ENCODE measurements at places on chromosomes 3 and 15.

- DNase-seq: no peak
Measured at GRCh38 chr3:126501054-126501453, 16.5 kb downstream of the UROC1 start.

- no peak for DNase-seq
Measured at GRCh38 chr3:155350571-155350970, 57.1 kb upstream of the STRIT1 start.

GRCh38 chr3:53721187-53722119 lies 124.8 kb downstream of the CHDH start:
- no peak for DNase-seq

DNA sequence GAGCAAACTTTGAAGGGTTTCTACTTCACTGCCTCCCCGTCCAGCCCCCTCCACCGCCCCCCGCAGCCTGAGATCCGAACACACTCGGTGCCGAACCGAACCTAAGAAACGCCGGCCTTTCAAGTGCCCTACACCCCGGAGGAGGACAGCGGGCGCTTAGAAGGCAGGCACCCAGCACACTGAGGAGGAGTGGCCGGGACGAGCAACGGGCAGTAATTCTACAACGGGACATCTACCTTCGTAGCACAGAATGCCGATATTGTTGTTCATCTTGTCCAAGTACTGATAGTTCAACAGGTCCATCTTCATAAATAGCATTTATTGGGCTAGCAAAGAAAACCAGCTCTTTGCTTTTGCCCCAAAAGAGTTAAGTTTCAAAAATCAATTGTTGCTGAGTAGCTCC lies 513 bp downstream of the VGLL4 start:
- no peak for DNase-seq

DNA sequence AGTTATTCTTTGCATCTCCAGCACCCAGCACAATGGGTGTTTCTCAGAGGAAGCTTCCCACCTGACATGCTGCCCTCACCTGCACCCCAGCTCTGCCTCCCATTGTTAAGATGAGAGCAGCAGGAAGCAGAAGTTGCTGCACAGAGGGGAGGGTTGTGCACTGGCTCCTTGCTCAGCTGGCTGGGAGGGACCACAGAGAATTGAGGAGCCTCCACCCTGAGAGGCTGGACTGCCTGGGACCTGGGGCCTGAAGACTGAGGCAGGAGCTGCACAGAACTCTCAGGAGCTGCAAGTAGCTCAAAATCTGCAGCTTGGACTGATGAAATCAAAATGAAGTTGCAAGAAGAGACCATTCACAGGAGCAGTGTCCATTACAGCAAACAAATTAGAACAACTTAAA lies 222.3 kb upstream of the LINGO1 start:
- DNase-seq: no peak

- DNase-seq: no peak
Measured at GRCh38 chr3:100993309-100993708, at the start of gene ABI3BP. Gene ABI3BP (minus strand): TSS chr3:100993421. CDS start chr3:100993384, 37 bp downstream.

DNA sequence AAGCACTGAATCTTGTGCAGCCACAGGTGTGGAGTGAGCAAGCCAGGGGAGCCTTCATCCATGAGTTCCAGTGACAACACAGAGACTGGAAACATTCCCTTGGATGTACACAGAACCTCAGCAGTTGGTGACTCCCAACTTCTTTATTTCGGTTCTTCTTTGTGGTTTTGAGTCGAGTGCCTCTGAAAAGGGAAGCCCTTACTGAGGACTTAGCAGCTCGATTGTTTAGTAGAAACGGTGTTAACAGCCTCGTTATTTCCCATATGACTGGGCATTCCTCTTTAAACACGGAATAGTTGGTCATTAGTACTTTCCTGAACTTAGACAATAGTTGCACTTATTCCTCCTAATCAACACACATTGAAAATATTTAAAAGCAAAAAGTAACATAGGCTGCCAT lies 7.7 kb downstream of the SLCO3A1 start:
- no peak for DNase-seq

DNA sequence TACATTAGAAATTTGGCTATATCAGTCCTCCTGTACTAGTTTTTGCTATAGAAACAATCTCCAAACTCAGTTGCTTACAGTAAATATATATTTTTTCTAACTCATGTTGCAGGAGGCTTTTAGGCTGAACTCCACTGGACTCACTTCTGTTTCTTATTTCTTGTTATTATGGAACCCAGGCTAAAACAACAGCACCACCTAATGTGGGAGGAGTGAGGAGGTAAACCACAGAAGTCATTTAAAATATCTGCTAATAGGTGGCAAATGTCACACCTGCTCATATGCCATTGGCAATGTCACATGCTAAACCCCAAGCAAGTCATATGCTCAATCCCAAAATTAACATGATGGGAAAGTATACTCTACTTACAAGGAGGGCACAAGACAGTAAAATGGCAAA lies 462.2 kb downstream of the PLOD2 start:
- DNase-seq: no peak

GRCh38 chr3:191382661-191383060 lies 52.3 kb upstream of the UTS2B start:
- DNase-seq: no peak

- no peak for DNase-seq
Measured at GRCh38 chr3:151228666-151229040, 25.6 kb upstream of the GPR171 start.

- DNase-seq: no peak
Measured at GRCh38 chr3:189099505-189100290, 72.1 kb upstream of the TPRG1 start.

- DNase-seq: no peak
Measured at GRCh38 chr3:30611613-30612436, 5.4 kb downstream of the TGFBR2 start.

DNA sequence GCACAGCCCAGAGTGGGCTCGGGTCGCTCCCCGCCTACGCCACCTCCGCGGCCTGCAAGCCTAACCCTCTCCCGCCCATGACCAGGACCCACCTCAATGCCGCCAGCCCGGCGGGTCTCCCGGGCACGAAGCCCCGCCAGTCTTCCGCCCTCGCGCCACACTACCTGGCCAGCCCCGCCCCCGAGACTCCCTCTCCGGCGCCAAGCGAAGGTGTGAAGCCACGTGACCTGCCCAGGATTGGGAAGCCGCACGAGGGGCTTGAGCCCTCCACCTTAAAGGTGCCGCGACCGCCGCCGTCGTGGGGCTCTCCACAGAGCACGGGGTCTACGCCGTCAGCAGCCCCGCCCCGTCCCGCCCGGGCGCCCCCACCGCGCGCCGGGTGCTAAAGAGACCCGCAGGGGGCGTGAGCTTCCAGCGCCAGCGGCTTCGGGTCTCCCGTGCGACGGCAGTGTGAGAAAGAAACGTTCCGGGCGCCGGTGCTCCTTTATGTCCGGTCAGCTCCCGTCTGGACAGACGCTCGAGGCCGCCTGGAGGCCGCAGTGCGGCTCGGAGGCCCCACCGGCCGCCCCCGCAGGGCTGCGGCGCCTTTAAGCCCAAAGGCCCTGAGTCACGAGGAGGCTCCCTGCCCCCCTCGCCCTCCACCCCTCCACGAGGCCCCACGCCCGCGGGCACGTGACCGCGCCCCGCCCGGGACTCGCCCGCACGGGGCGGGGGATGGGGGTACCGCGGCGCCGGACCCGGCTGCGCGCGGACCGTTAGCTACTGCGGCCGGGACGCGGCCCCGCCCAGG lies at the start of gene CPEB1:
Gene CPEB1, minus strand, starts transcription at position 319 of the 790 bp plus-strand sequence. CDS start 18,904 bp downstream, outside the sequence.
- no peak for DNase-seq

DNA sequence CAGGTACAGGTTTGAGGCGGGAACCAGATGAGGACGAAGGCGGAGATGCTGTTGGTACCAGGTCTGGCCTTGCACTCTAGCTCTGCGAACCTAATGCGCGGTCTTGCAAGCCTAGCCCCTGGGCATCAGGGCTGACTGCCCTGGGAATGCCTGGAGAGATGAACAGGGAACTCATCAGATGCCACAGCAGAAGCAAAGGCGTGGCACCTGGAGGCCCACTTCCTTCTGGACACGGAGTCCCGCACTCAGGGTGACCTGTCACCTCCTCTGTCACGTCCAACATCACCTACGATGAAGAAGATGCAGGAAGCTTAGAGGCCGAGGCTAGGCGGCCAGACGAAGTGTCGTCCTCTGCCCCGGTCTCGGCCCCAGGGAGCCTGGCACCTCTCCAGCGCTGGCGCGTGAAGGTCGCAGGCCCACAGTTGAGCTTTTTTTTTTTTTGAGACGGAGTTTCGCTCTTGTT lies 9.4 kb downstream of the RPLP1 start:
- no peak for DNase-seq

GRCh38 chr3:104750581-104750980 lies 616.1 kb upstream of the ALCAM start:
- no peak for DNase-seq

- DNase-seq: no peak
Measured at GRCh38 chr3:182183716-182184430, 472.1 kb downstream of the SOX2 start.

- no peak for DNase-seq
Measured at GRCh38 chr15:40046721-40047414, 7.9 kb upstream of the SRP14 start.

DNA sequence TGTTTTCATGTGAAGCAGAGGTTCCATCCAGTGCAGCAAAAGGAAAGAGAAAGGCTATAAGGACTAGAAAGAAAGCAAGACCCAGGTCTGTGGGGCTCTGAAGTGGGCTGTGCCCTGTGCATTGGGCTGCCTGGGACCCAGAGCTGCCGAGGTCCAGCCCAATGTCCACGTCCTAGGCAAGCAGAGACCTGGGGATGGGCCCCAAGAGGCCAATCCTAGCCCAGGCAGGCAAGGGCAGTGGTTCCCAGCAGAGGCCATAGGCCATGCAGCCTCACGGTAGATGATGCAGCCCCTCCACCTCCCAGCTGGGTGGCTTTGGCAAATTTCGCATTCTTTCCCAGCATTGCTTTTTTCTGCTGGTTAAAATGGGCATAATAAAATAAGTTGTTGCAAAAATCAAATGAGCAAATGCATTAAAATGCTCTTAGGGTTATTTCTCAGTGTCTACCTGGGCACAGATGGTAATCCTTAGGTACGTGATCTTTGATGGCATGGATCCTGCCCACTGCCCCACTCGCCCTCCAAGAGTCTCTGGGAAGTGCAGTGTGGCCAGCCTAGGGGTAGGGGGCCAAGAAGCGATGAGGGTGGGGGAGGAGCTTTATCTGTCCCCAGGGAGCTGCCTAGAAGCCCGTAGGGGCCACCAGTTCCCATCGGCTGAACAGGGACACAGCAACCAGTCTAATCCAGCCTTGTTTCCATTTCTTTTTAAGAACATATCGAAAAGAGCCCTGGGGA lies 22.3 kb upstream of the GP9 start:
- no peak for DNase-seq

DNA sequence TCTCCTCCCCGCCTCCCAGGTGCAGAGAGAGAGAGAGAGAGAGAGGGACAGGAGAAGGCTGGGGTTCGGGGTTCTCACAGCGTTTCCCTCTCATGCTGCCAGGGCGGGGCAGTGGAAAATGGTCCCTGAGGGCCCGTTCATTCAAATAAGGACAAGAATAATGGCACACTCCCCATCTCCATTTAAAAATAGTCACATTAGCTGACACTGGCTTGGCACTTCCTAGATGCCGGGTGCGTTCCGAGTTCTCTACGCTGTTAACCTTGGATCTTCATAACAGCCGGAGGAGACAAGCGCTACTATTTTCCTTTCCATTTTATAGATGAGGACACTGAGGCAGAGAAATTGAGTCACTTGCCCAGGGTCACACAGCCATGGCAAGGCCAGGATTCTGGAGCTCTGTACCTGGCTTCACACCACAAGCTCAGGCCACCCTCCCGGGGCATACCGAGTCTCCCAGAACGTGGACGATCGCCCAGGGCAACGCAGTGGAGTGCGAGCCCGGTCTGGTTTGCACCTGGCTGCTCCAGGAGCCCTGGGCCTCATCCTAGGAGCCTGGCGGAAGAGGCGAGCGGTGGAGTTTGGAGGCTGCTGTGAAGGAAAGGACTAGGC lies 608 bp upstream of the SLC6A6 start:
- DNase-seq: no peak

- DNase-seq: no peak
Measured at GRCh38 chr3:48084929-48085328, 68.7 kb upstream of the MAP4 start.

DNA sequence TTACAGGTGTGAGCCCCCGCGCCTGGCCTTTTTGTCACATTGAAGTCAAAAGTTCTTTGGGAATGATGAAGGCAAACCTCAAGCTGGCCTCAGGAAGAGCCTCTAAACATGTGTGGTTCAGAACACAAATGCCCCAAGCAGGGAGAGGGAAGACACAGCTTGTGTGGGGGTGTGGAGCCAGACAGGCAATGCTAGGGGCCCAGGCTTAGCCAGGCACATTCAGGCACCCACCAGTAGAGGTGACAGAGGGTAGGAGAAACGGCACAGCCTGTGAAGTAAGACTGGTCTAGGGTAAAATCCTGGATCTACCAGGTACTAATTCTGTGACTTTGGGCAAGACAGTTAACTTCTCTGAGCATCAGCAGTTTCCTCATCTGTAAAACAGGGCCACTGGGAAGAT lies 3.5 kb downstream of the HDC start:
- DNase-seq: no peak

- no peak for DNase-seq
Measured at GRCh38 chr3:11556851-11557644, 86.7 kb downstream of the VGLL4 start.

DNA sequence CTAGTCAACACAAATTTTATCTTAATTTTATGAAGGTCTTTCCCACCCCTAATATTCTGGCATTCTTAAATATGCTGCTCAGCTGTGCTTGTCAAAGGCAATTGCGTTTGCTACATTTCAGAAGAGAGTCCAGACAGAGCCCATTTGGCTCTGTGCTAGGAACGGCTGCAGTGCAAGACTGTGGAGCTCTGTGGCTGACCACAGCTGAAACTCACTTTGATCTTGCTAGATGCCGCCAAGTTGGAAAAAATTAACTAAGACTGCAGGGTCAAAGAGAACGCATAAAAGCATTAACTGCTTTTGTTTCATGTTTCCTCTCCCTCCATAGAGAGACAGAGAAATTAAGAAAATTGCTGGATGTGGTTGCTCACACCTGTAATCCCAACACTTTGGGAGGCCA lies 7.6 kb upstream of the PPP1R2 start:
- DNase-seq: no peak

GRCh38 chr3:129560269-129560787 lies 17.4 kb downstream of the H1-8 start:
- no peak for DNase-seq

GRCh38 chr15:69720536-69720935 lies 267.9 kb downstream of the RPLP1 start:
- no peak for DNase-seq

GRCh38 chr15:70192490-70192889 lies 94.8 kb upstream of the TLE3 start:
- DNase-seq: no peak

DNA sequence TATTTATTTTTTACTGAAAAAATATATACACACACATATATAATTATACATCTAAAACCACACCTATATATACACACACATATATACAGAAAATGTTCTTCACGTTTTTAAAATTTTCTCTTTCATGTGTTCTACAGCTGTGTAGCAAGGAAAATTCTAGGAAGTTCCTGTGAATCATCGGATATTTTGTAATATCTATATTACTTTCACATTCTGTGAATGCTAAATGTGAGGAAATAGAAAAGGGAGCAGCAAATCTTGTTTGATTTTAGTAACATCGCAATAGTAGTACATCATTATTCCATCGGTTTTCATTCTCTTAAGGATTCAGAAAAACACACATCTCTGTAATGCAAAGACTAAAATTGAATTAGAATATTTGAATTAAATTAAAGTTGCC lies 836.8 kb upstream of the NECTIN3 start:
- no peak for DNase-seq

- DNase-seq: no peak
Measured at GRCh38 chr3:157631478-157631877, 128.3 kb upstream of the VEPH1 start.

- DNase-seq: no peak
Measured at GRCh38 chr15:73969151-73969759, 22.8 kb downstream of the STOML1 start.

- no peak for DNase-seq
Measured at GRCh38 chr3:72041076-72041475, 256.1 kb upstream of the PROK2 start.
